ENCODE measurements at places on chromosomes 11 and 22.

GRCh38 chr22:25196326-25196725 lies 3.3 kb upstream of the CRYBB3 start:
- DNase-seq, result no peak

DNA sequence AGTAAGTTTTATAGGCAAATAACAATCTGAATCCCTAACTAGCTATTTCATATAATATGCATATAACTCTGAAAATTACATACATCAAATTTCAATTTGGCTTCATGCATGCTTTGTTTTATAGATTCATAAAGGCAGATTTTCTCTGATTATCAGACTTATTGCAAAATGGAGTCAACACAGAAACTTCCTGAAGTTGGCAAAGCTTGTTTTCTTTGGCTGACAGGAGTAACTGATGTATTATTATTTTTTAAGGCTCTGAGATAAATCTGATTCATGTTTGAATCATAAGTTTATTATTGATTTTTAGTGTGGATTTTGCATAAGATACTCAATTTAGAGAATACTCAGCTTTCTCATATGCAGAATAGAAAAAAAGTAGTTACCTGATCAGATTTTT lies 356.3 kb upstream of the CCDC90B start:
- DNase-seq, result no peak

DNA sequence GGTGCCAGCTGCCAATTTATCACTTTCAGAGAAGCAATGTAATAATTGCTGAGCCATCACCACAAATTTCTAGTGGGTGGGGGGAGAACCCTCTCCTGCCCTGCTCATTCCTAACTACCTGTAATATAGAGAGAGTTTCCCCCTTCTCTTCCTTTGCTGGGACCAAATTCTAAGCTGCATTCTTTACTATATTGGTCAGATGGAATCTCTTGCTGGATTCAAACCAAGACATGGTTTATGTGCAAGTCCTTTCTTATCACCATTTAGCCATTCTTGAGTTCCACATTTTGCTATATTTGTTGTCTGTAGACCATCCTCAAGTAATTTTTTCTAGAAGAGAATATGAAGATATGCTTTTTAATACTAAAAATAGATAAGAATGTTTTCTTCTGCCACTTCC lies 452.1 kb downstream of the MN1 start:
- no peak for DNase-seq

DNA sequence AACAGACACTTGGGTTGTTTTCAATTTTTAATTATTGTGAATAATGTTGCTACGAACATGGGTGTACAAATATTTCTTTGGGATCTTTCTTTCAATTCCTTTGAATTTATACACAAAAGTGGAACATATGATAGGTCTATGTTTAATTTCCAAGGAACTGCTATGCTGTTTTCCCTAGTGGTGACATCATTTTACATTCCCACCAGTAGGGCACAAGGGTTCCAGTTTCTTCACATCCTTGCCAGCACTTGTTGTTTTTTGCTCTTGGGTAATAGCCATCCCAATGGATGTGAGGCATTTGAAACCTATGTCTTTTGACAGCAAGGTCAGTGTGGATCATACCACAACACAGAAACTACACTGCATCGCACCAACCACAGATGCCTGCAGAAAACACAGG lies 41.8 kb upstream of the SCN3B start:
- DNase-seq, result no peak

GRCh38 chr11:67384851-67385366 lies 6.9 kb upstream of the RAD9A start:
- DNase-seq, result peak; percentile 32

GRCh38 chr22:38835888-38836301 lies 7.9 kb downstream of the NPTXR start:
- no peak for DNase-seq

GRCh38 chr22:47092896-47093311 lies 330.5 kb downstream of the TBC1D22A start:
- DNase-seq, result no peak
